MV-4-11 (cell line): ENCODE measurements at places on chromosomes 6 and 20.

DNA sequence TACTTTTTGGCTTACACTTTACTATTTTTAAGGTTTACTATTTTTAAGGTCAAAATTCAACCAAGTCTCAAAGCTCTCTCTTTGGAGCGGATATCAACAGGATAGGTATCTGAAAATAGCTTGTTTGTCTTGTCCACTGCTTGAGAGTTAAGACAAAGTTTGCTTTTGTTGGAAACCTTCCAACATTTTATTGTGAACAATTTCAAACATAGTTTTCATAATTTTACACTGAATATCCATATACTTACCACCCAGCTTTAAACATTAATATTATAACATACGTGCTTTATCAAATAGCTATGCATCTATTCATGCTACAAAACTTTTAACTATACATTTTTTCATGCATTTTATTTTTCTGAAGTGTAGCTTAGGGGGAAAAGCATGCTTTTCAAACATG is 109.9 kb downstream of the FYN start:
- DNase-seq = no peak

DNA sequence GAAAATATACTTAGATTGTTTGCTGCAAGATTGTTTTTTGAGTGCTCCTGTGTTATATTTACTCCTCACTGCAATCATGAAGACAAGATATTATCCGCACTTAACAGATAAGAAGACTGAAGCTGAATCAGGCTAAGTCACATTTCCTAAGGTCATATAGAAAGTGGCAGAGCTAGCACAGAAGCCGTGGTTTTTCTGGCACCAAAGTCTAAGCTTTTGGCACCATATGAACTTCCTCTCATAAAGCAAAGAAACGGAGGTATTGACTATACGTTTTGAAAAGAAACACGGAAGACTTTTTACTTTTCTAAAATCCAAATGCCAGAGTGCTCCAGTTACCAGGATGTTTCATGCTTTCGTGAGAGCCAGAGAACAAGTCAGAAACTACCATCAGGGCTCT is 9.3 kb upstream of the DTD1 start:
- DNase-seq = peak; percentile 64

DNA sequence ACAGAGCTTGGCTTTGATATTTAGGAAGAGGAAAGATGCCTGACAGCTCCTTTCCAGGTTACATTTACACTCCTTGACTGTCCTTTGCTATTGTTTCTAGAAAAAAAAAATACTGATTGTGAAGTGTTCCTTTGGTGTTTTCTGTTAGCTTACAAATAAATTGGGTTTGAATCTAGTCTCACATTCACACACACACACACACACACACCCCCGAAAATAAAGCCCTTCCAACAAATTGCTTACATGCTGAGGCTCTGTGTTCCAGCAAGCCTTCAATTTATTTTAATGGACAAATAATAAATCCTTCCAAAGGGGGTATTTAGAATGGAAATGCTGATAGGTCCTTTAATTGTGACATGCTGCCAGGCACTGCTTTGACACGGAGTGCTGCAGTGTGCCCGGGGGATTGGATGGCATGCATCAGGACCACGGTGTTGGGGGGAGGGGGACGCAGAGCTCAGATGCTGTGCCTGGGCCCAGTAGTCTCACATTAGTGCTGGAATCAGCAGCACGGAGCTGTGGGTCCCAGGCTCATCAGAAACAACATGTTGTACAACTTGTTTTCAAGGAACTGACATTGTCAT is 199.9 kb downstream of the CD83 start:
- DNase-seq = no peak

DNA sequence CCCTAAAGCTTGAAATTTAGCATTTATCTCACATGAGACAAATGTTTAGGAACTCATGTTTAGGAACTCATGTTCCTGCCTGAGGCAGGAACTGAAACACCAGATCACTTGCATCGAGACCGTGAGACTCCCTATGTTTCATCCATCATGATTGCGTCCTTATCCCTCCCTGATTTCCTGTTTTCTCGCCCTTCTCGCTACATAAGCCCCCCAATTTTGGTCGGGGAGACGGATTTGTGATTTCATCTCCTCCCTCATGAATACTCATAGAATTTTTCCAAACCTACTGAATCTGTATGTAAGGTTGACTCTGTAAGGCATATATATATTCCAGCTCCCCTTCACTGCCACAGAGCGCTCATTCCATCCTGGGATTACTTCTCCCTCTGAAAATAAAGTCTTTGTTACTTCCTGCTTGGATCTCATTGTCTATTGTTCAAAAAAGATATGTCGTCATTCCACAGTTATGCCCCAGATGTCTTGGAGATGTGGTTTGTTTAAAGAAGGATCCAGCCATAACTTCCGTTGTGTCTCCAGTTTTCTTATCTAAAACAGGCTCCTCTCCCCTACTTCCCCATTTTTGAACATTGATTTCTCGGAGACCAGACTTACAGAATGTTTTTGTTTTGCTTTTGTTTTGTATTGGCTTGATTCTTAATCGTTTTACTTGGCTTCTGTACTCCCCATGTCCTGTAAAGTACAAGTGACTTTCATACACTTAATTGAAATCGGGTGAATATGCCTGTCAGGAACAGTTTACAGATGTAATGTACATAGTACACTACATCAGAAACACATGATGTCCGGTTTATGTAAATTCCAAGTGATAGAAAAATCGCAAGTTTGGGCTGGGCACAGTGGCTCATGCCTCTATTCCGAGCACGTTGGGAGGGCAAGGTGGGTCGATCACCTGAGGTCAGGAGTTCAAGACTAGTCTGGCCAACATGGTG is 118.7 kb downstream of the HFE start:
- peak; percentile 96 for DNase-seq

- DNase-seq = no peak
Observed at GRCh38 chr6:162627825-162628224, 99.7 kb downstream of the PRKN start.

DNA sequence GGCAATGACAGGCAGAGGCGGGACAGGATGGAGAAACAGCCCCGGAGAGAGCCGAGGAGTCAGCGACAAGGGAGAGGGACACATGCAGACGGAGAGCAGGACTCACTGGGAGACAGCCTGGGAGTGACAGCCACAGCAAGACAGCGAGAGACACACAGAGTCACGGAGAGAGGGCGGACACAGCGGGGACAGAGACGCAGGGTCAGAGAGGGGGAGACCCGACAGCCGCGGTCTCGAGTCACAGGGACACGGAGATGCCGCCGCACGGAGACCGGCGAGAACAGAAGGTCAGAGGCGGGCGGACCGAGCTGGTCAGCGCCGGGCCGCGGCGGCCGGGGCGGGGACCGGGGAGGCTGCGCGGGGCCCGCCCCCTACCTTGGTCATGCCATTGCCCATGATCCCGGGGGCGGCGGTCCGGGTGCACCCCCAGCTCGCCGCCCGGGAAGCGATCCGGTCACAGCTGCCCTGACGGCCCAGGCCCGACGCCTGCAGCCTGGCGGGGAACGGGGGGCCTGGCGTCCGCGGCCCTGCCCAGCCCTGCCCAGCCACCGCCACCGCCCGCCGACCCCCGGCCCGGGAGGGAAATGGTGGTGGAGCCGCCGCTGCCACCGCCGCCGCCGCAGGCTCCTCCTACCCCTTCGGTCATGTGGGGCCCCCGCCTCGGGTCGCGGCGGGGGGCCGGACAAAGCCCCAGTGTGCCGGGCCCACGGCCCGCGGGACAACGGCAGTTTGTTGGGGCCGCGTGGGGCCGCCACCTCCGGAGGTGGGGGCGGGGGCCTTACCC is at the start of the genes DUSP15 and TTLL9:
Gene DUSP15 (minus strand): TSS at position 586 of the 784 bp plus-strand sequence. CDS start 190 bp downstream, at position 396.
Gene TTLL9 (plus strand): TSS at position 693 of the 784 bp plus-strand sequence. CDS start 493 bp downstream, outside the sequence.
- DNase-seq = no peak

GRCh38 chr6:125957845-125958244 is 1.3 kb downstream of the HINT3 start:
- DNase-seq = peak; percentile 74

DNA sequence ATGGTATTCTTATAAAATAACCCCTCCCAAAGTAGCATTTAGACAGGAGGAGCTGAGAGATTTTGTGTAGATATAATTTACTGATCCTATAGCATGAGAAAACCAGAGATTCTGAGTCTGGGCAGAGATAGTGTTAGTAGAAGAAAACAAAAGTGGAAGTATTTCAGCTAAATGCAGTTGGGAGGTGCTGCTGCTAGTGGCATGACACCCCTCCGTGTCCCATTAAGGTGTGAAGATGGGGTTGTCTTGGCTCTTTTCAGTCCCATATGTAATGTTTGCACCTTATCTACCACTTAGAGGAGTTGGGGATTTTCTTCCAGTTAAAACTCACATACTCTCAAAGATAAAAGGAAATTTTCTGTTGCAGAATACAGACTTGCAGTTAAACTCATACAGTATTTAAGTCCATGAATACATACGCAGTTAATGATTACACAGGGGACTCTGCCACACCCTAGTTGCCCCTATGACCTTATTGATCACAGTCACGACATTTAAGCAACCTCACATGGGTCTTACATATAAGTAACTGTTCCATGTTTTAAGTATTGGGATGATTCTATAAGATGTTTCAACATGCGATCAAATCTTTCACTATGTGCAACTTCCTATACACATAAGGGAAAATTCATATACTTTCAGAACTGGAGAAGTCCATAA is 11.5 kb downstream of the TAAR2 start:
- no peak for DNase-seq

DNA sequence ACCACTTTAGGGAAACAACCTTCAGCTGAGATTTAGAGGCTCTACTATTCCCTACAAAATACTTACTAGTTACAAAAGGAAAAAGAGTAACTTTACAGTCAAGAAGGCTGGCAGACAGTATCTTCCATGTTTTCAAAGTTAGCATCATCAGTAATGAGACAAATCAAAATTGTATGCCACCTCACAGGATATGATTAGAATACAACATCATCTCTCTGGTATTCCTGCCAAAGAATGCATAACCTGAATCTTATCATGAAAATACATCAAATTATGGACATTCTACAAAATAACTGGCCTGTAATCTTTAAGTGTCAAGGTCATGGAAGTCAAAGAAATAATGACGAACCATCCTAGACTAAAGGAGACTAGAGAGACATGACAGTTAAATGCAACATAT is 38.4 kb downstream of the CDK5RAP1 start:
- DNase-seq = no peak

- peak; percentile 62 for DNase-seq
Observed at GRCh38 chr6:144349690-144350527, 64.8 kb downstream of the UTRN start.

- no peak for DNase-seq
Observed at GRCh38 chr20:32707691-32708581, 34.2 kb upstream of the C20orf203 start.

GRCh38 chr6:156347246-156347645 is 429.9 kb upstream of the ARID1B start:
- no peak for DNase-seq

DNA sequence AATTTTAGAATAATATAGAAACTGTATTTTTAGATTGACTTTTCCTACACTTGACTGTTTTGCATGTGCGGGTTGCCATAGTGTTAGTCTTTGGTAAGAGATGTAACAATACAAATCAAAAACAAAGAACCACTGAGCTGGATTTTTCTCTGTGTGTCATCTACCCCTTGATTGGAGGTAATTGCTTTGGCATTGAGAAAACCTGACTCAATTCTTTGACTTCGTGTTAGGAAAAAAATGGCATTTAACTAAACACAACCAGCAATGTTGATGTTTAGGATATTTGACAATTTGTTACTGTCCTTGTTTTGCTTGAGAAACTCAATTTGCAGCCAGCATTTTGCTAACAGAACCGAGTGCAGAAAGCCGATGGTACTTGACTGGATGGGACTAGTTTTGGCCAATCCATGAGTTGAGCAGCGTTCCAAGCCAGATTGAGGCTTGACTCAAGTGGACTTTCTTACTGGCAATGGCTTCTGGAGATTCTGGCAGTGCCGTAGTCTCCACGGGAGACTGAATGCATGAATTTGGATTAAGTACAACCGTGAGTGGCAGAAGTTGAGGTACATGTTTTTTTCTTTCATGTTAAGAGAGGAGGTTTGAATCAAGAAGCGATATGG is 17.1 kb downstream of the TPBG start:
- no peak for DNase-seq

- DNase-seq = no peak
Observed at GRCh38 chr6:164130151-164130550, 715.6 kb downstream of the QKI start.

GRCh38 chr6:44850312-44850711 is 462.8 kb downstream of the CDC5L start:
- DNase-seq = no peak
